A549 (cell line): ENCODE measurements at places on chromosomes 16 and 17.

DNA sequence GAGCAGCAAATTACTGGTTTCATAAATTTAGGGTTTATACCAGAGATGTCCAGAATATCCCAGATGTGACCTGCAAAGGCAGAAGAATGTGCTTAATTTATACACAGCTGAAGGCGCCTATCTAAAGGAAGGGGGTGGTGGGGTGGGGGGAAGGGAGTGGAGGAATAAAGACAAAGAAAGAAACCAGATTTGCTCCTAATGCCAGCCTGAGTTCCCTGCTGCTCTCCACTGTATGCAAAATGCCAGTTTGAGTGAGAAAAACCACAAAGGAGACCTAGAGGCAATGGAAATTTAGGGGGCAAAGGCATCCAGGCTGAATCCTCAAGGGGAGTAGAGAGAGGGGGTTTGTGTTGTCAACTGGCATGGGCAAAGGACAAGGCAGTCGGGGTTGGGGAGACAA, 161.5 kb upstream of the TOX3 start:
- no peak for DNase-seq

GRCh38 chr17:83084621-83085056, 5.2 kb downstream of the METRNL start:
- DNase-seq, result no peak

- no peak for DNase-seq
Observed at GRCh38 chr17:57895382-57896060, 45.7 kb upstream of the MRPS23 start.

GRCh38 chr16:82094942-82095540, 60.0 kb downstream of the HSD17B2 start:
- no peak for DNase-seq
